ENCODE measurements at places on chromosomes 13 and 19.

DNA sequence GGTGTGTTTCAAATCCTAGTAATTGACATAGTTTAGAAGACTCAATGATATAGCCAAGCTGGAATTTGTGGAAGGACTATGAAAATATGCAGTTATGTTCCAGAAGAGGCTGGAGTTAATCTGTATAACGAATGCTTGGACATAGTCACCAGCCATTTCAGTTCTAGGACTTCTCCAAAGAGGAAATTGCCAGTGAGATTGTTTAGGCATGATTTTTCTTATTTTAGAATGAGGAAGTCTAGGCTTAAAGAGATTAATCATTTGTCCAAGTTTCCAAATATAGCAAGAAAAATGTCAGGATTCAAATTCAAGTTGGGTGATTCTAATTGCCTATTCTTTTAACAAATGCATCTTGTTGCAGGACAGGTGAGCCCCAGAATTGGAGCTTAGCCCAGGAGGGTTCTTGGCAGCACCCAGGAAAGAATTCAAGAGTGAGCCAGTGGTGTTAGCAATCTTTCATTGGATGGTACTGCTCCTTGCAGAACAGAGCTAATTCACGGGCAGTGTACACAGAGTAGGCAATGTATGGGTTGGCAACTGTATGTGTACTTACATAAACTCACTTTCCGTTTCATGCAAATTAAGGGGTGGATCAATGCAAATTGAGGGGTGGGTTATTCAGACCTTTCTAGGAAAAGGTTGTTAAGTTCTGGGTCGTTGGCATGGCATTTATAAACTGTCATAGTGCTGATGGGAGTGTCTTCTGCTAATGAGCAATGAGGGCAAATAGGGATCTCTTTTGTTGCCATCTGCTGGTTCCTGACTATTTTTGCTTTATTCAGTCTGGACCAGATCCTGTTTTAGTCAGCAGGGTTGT, 763.1 kb upstream of the SLITRK1 start:
- no peak for DNase-seq

GRCh38 chr19:2042485-2043250, 8.4 kb downstream of the MKNK2 start:
- no peak for DNase-seq

DNA sequence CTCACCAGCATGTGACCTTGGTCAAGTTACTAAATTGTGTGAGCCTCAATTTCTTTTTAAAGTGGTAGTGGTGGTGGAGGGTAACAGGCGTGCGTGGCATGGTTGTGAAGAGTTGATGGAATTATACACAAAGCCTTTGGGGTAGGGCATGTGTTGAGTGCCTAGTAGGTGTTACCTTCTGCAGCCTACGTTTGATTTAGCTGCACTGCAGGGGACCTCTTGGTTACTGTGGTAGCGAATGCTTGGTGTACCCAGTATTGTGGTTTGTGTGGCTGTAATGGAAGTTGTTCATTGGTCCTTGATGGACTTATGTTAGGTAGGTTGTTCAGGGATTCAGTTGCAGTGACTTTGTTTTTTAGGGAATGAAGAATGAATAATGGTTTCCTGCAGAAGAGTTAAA, 24.6 kb downstream of the PRAM1 start:
- no peak for DNase-seq

DNA sequence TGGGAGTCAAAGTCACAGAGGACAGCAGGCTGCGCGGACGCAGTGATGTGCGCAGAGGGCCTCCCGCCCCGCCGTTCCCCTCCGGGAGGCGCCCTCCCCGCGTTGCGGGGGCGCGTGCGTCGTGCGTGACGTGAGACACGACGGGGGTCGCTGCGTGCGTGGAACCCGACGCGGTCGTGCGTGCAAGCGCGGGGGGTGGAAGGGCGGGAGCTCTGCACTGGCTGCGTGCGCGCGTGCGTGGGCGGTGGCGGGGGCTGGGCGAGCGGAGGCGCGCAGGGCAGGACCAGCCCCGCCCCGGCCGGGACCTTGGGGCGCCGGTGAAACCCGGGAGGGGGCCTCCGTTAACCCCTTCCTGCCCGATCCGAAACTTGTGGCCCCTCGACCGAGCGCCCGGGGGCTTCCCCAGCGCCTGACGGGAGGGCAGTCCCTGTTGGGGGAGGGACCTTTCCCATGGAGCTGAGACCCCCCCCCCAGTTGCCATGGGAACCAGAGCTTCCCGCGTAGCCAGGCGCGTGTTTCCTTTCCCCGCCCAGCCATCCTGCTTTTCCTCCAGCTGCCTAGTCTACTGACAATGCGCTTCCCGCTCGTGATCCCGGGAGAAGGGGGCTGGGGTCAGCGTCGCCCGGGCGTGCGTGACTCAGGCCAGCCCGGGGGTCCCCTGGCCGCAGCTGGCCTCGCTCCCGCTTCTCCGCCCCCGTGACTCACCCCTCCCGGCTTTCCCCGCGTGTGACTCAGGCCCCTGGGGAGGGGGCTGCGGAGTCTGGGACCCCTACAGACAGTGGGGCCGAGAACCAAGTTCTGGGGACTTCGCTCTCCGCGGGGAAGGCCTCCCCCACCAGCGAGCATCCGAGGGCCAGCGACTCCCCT, 7.3 kb upstream of the HOOK2 start:
- no peak for DNase-seq

GRCh38 chr13:36000028-36000427, 131.2 kb downstream of the DCLK1 start:
- no peak for DNase-seq

GRCh38 chr19:3570606-3571011, 2.1 kb upstream of the HMG20B start:
- DNase-seq: no peak

DNA sequence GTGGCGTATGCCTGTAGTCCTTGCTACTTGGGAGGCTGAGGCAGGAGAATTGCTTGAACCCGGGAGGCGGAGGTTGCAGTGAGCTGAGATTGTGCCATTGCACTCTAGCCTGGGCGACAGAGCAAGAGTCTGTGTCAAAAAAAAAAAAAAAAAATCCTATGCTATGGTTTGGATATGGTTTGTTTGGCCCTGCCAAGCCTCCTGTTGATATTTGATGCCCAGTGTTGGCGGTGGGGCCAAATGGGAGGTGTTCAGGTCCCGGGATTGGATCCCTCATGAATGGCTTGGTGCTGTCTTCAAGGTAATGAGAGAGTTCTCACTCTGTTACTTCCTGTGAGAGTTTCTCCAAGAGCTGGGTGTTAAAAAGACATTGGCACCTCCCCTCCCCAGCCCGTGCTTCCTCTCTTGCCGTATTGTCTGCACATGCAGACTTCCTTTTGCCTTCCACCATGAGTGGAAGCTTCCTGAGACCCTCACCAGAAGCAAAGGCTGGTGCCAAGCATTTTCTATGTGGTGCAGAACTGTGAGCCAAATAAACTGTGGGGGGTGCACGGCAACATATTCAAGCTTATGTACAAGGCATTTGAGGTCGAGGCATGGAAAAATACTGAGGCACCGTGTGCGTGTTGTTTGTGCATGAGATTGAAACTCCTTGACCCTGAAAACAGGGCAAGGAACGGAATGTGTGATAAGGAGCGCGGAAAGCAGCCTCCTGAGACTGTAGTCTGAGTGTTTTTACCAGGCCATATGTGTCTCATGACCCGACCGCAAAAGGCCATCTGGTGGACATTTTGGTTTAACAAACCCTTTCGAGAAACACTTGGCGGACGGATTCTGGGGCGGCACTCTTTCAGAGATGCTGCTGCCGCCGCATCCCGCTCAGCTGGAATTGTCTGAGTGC, 7.3 kb downstream of the SIGLEC9 start:
- DNase-seq: no peak

- DNase-seq: no peak
Observed at GRCh38 chr13:45016792-45017425, 27.6 kb downstream of the GPALPP1 start.
